ENCODE measurements at places on chromosomes 4 and X.

- DNase-seq, result no peak
These were observed 20.9 kb upstream of the MTM1 start for GRCh38 chrX:150547375-150548115.

- DNase-seq, result no peak
These were observed 385.3 kb upstream of the HS3ST1 start for GRCh38 chr4:11813951-11814446.

DNA sequence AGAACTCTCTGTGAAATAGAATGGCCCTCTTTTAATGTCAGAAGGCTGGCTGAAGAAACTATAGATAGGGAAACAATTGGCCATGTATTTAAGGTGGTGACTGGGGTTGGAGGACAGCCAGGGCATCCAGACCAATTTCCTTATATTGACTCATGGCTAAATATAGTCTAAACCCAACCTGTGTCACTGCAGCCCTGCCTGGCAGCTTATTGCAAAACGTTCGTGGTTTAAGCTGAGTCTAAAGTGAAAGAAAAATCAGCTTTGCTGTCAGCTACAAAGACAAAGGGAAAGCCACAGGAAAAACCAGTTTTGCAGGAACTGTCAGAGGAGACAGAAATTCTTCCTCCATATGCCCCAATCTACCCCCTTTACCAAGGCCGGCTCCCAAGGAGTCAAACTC, 902.8 kb upstream of the NDST4 start:
- no peak for DNase-seq

DNA sequence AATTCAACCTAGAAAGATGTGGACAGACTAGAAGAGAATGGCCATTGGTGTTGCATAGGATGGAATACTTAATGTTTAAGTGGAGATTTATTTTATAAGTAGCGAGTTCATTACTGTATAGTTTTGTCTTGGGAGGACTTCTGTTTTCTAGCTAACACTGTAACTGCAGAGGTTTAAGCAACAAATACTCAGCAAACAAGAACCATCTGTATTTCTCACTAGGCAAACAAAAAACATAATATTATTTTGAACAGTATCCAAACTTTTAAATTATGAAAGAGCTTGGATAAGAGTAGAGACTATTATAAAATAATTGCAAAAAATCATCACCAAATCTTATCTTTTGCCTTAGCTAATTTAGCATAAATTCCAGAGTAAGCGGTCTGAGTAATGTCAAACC, 121.1 kb downstream of the GLRA3 start:
- DNase-seq, result no peak

DNA sequence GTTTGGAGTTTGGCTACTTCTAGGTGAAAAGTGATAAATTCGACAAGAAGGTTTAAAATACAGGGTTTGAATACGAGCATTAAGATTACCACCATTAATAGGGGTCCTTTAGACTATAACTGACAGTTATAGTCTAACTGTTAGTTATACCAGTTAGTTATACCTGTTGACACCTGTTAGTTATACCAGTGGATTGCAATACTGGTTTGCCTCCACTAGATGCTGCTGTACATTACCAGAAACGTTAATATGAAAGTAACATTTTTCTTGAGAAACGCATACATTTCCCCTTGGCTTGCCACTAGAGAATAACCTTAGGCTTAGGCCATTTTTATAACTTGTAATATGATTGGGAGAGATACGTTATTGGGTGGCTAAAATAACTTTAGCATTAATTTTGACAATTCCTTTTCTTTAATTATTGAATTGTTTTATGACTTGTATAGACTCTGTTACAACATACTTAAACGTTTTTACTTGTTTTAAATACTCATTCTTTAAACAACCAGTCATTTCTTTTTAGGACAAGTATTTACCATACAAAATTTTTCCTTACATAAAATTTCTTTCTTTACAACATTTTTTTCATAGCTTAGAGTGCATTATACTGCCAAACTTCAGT, 911.2 kb downstream of the FSTL5 start:
- DNase-seq, result no peak

- no peak for DNase-seq
These were observed 16.8 kb downstream of the SMAD1 start for GRCh38 chr4:145498430-145498829.

Measured in hematopoietic multipotent progenitor cell treated with erythropoietin and hydrocortisone succinate and interleukin-3 and kit ligand, for 15 days (in vitro differentiated cells).